ENCODE measurements at places on chromosomes 11 and 22.

DNA sequence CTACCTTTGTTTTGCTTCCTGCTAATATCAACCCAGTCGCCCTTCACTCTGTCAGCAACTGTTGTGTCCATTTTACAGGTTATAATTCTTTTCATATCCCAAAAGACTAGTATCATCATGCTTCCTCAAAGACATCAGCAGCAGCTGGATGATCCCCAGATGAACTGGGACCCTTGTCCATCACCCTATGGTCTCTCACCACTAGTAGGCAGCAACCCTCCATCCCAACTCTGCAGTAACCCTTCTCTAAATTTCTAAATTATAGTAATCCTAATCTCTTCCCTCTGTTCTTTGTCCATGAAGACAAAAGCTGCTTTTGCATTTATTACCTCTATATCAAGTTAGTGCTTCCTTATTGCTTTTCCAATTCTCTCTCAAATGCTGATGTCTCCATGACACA lies 1025.8 kb downstream of the FAM181B start:
- DNase-seq = no peak

DNA sequence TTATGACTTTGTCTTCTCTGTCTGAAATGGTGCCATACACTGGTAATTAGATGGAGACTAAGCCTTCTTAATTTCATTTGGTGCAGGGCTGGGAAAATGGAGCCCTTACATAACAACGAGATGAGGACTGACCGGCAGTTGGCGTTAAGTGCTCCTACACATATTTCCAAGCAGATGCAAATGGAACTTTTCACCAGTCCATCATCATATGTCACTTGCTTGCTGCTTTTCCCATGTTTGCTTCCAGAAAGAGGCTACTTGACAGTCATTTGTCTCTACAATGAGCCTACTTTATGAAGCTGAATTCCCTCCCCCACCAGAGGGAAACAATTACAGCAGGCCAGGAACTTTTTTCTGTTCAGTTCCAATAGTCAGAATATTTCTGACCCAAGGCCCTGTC lies 32.6 kb downstream of the SVIP start:
- DNase-seq = no peak

DNA sequence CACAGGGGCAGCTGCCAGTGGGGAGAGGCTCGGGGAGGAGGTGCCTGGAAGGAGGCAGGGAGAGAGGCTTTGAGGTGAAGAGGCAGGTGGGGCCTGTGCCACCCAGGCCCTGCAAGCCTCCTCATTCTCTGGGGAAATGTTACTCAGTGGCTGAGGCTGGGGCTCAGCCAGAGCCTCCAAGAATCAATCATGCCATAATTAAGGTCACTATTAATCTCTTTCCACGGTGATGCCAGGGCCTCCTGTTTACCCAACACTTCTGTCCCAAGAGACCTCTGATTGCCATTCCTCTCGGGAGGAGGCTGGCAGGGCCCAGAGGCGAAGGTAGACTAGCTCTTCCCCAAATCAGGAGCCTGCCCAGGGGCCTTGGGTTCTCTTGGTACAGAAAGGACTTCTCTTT lies 38.4 kb downstream of the GDPD5 start:
- DNase-seq = no peak

- DNase-seq = no peak
Observed at GRCh38 chr11:71459076-71459766, 6.2 kb downstream of the NADSYN1 start.

GRCh38 chr11:66419825-66420224 lies 1.0 kb upstream of the NPAS4 start:
- no peak for DNase-seq

DNA sequence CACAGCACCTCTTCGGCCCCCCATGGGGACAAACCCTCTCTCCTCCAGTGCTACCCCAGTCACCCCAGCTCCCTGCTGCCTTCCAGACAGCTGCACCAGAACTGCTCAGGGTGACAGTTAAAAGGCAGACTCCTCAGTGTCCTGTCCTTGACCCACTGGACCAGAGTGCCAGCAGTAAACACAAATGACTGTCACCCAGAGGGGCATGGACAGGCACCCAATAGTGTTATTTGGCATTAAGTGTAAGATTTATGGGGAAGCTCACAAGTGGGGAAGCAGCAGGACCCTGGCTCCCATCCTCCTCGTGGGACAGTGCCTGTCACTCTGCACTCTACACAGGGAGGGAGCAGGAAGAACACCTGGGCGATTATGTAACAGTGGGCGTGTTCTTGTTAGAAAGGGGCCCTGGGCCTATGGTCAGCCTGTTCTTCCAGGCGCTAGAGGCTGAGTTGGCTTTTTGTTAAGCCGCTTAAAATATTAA lies 5.0 kb downstream of the RPS19BP1 start:
- no peak for DNase-seq

DNA sequence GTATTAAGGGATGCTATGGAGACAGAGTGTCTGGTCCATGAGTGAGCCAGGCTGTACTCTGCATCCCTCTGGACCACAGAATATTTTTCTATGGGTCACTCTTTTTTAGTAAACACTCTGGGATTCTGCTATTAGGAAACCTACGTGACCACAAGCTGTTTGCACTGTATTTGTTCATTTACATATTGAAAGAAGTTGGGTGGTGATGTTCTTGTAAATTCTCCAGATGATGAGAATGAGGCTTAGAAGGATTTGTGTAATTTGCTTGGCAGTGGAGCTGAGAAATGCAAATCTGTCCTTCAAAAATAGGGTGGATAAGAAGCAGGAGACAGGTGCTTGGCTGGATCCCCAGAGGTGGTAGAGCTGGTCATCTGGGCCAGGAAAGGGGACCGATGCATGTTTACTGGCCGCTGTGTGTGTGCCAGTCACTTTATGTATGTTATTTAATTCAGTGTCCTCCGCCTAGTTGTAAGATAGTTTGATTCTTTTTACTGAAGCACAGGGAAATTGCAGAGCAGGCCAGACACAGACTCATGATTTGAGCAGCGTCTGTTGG lies 63.7 kb upstream of the HEPHL1 start:
- no peak for DNase-seq

DNA sequence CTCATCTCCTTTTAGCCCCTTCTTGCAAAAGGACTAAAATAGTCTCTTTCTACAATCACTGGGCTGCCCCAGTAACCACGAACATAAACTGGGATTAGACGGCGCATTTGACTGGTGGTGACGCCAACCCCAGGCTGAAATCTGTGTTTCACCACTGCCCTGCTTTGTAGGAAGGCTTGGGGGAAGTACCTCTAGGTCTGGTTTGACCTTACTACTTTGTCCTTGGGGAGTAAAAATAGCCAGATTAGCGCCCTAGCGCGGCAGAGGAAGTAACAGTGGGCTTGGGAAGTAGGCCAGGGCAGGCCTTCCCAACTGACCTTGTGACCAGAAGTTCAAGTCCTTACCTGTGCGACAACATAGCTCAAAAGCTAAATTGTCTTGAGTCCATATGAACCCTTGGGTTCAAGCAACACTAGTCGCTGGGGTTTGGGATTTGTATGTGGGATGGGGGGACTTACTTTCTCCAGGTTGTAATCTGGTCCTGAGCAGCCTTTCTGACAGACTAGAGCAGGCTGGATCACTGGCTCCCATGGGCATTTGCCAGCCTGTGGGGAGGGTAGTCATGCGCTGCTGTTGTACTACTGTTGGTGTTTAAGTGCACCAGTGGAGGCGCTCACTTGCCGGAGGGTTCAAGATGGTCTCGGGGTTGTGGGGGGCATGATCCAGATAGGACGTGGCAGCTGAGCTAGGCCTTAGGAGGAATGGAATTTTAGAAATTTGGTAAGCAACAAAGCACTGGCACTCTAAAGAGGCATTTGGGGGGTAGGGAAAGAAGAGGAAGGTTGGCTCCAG lies 953 bp upstream of the PACS1 start:
- no peak for DNase-seq

- DNase-seq = no peak
Observed at GRCh38 chr11:79546351-79546750, 105.5 kb upstream of the TENM4 start.

DNA sequence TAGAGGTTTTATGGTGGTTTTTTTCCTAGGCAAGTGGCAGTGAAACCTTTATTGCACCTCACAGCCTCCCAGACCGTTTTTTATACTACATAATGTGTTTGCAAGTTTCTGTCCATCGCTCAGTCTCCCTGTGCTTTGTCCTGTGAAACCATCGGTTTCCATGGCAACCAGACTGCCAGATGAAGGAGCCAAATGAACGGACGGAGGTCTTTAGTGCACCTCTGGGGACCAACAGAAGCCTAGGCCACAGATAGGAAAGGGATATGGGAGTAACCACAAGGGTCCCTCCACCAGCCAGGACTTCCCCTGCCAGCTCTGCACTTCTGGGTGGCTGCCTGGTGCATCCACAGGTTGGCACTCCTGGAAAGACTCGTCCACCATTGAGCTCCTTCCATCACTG lies 165.0 kb downstream of the CHST1 start:
- no peak for DNase-seq

DNA sequence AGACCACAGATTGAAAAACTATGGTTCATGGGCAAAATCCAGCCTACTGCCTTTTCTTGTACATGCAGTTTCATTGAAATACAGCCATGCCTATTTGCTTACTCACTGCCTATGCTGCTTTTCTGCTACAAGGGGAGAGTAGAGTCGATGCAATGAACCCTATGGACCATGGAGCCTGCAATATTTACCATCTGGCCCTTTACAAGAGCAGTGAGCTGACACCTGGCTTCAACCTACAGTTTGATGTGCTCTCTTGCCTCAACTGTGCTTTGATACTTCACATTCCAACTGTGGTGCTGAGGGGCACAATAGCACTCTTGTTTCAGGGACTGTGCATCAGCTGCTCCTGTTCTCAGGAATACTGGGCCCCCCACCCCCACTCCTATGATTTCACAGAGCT lies 239.5 kb upstream of the SORL1-AS1 start:
- DNase-seq = no peak

GRCh38 chr11:104148074-104148473 lies 15.9 kb downstream of the PDGFD start:
- no peak for DNase-seq

- DNase-seq = no peak
Observed at GRCh38 chr11:73671701-73672100, 25.3 kb downstream of the PLEKHB1 start.

DNA sequence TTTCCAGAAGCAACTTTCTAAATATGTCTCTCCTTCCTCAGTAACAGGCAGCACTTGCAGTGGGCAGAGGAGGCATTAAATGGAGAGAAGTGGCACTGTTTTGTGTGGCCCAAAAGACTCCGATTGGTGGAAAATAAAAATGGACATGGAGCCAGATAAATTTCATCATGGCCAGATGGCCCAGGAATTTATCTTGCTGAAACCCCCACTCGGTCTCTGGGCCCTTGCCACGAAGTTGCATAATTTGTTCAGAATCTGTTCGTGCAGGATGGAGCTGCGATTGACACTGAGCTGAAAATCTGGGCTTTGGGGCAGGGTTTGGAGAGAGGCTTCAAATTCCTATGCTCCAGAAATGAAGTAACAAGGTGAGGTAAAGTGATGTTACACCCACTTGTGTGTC lies 65.5 kb downstream of the C11orf91 start:
- DNase-seq = no peak

DNA sequence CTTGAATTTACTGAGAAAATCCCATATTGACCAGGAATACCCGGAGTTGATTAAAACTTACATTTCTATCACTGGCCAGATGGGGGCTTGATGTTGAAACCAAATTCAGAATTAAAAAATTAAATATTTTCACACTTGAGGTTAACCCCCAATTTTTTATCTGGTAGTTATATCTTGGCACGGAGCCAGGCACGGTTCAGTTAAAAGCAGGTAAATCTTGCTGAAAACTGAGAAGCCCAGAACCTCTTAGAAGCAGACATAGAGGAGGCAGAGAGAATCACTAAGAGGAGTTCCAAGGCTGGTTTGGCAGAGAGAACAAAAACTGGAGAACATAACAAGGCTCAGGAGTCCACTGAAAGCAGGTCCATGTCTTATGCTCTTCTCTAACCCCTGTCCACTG lies 77.7 kb downstream of the USP35 start:
- DNase-seq = no peak

- no peak for DNase-seq
Observed at GRCh38 chr11:103397369-103397768, 288.1 kb downstream of the DYNC2H1 start.

- no peak for DNase-seq
Observed at GRCh38 chr11:122676638-122677037, 21.1 kb downstream of the UBASH3B start.

DNA sequence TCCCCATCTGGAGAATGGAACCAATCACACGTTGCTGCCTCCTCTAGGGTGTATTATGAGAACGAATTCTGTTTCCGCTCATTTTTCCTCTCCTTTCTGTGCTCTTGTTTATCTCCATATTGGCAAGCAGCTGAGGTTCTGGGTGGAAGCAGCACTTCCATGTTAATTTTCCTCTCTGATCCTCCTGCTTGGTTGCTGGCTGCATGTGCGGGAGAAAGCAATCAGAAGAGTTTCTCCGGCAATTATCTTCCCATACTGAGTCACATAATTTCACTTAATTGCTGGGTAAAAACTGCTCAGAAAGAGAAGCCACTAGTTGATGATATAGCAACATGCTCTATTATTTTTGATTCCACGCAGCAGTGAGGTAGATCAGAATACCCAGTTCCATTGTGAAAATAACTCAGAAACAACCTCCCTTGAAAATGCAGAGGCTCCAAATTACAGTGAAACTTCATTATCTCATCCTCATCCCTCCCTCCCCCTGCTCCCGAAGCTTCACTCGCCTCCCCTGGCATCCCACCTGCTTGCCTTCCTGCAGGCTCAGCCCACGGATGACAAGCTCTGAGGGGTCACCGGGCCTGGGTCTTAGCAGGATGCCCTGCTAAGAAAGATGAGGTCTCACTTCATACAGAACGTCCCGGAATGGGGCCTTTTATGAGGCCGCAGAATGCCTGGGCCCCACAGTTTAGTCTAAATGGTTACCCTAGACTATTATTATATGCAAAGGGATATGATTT lies 20.4 kb downstream of the FXYD6 start:
- no peak for DNase-seq

DNA sequence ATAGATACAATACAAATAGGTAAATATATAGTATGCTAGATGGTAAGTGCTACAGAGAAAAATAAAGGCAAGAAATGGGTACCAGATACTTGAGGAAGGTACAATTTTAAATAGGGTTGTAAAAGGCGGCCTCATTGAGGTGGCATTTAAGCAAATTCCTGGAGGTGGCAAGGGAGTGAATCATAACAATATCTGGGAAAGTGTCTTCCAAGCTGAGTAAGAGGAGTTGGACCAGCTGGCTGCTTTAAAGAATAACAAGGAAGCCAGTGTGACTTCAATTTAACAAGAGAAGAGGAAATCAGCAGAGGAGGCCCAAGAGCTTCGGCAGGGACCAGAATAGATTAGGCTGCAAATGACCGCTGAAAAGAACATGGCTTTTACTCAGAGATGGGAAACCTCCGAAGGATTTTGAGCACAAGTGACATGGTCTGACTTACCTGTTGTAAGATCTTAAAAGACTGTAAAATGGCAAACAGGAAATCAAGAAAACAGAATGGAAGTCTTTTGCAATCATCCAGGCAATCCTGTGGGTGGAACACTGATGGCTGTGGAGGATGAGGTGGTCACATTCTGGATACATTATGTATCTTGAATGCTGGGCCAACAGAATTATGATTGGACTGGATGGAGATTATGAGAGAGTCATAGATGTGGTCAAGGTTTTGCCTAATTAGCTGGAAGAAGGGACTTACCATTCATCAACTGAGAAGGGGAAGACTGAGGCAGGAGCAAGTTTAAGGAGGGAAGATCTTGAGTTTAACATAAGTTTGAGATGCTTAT lies 77.2 kb downstream of the RDX start:
- DNase-seq = no peak

All from stimulated activated CD8-positive, alpha-beta memory T cell treated with anti-CD3 and anti-CD28 coated beads, Interleukin-15, amount 100 ng/mL, for 4 hours (primary cell).